A549 (cell line): ENCODE measurements at places on chromosomes 12 and 14. TPM values are rescaled to one million over a fixed set of nuclear protein-coding genes. Genes with fewer than 3 reads are reported as not detected.

- no peak for DNase-seq
Measured at GRCh38 chr12:1807087-1807860, 13.1 kb upstream of the LRTM2 start.

DNA sequence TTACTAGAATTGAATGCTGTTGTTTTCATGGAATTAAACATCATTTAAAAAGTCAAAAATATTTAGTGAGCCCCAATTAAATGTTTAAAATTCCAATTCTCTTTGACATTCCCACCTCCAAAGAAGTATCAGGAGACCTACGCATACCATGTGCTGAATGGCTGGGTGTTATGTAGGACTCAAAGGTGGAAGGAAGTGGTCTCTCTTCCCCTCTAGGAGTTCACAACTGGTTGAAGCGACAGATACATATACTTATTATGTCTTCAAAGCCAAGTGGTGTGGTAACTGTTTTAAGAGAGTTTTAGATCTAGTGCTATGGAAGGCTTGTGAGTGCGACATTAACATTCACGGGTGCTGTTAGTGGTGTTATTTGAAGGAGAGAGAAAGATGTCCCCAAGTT, 464.0 kb downstream of the ATP23 start:
- no peak for DNase-seq

TPPP2 gene
- polyA plus RNA-seq: not detected in 3 replicates

GYS2 gene
- polyA plus RNA-seq: 0.04 TPM in 1 of 3 replicates, not detected in the others

SLC17A8 gene
- polyA plus RNA-seq: 0.03 TPM in 2 of 3 replicates, not detected in the other
